Activated CD4-positive, alpha-beta T cell treated with anti-CD3 and anti-CD28 coated beads, Interleukin-2, amount 10 ng/mL, durations not matched to agents 7 days and 5 days (primary cell): ENCODE measurements at places on chromosomes 12 and 14. TPM values are rescaled to one million over a fixed set of nuclear protein-coding genes. Genes with fewer than 3 reads are reported as not detected.

DNA sequence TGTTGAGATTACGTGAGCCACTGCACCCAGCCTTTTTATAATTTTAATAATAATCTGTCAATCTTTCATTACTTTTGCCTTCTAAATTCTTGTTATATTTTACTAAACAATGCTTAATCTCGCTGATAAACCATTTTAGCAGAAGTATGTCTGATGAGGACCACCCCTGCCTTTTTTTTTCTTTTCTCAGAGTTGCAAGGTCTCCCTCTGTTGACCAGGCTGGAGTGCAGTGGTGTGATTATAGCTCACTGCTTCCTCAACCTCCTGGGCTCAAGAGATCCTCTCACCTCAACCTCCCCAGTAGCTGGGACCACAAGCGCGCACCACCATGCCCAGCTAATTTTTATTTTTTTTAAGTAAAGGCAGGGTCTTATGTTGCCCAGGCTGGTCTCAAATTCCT is 118.6 kb upstream of the DNM1L start:
- DNase-seq, result no peak

DNA sequence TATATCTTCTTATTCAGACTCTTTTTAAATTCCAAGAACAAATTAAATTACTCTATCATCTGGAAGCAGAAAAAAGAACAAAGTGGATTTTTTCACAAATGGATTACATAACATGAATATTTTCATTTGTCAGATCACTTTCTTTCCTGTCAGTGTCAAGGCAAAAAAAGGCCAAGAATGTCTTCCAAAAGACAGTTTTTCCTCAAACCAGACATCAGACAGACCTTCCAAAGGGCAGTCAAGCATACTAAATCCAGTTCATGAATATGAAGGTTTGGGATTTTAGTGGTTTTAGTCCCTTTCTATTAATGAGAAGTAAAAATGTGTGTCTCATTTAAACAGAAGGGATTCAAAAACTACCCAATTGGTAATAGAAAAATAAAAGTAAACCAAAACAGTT is 336.0 kb downstream of the CEP128 start:
- no peak for DNase-seq

- DNase-seq, result peak; percentile 65
Observed at GRCh38 chr14:106039400-106039799, 513.0 kb downstream of the TMEM121 start.

DNA sequence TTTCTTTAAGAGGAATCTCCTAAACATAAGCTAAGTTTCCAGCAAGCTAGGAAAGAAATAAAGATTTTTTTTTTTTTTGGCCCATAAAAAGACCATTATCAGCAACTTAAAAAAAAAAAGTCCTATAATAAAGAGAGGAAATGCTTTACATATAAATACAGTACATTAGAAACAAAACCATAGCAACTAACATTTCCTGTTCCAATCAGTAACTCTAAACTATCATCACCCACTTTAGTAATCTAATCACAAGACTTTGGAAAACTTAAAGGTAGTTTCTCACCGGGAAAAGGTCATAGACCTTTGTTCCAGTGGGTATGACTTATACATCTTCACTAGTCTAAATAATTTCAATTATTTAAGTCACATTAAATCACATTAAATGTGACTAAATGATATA is 11.1 kb downstream of the SPTSSA start:
- DNase-seq, result no peak

DNA sequence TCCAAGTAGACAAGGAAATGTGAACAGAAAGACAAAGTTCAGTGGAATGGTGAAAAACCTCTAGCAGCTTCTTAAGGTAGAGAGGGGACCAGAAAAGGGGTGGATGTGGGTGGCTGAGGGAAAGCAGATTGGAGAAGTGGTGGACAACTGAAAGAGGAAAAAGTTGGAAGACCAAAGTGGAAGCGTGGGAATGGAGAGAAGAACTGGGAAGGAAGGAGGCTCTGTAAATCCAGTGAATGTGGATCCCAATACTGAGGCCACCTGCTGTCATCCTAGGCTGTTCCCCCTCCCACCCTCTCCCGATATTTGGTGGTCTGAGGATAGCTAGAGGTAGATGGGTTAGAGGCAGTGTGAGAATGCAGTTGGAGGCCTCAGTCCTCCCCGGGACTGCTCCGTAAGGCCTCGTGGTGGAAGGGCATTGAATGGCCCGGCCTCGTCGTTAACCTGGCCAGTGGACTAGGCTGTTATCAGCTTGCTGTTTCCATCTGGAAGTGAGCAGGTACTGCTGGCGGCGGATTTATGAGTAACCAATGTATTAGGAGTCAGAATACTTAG is 822 bp upstream of the POU6F1 start:
- no peak for DNase-seq

DNA sequence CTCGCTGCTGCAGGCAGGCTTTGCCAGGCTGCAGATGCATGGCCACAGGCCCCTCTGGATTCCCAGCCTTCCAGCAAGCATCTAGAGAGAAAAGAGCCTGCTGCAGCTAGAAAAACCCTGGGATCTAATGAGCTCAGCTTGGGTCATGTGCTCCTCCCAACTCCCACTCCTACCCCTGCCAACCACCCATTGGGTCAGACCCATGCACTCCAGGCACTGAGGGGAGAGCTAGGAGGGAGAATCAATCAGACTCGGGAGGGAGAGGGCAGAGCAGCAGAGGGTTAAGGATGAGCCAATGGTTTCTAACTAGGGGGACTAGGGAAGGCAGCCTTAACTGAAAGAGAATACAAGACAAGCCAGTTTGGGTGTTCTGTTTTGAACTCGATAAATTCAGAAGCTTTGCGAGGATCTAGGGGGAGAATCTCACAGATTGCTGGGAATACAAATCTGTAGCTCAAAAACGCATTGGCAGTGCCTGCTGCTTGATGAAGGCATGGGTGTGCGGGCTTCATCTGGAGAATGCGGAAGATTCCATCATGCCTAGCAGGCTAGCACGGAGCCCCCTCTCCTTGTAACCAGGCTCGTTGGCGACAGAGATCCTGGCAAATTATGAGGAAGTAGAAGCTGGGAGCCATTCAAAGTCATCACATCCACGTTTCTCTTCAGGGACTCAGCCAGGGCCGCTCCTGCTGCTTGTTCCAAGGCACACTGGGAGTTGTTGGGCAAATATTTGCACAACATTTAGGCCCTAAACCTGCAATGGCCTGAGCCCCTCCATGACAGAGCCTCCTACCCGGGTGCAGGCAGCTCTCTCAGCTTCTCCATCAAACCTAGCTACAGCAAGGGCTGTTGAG is 56.4 kb downstream of the VCPKMT start:
- no peak for DNase-seq

DNA sequence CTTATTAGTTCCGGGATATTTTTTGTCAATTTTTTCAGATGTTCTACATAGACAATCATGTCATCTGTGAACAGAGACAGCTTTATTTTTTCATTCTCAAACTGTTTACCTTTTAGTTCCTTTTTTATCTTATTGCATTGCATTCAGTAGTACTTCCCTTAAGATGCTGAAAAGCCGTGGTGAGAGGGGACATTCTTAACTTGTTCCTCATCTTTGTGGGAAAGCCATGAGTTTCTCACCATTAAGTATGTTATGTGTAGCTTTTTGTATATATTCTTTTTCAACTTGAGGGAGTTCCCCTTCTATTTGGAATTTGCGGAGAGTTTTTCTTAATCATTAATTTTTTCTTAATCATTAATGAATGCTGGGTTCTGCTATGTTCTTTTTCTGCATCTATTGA is 1727.1 kb upstream of the SEL1L start:
- no peak for DNase-seq

DNA sequence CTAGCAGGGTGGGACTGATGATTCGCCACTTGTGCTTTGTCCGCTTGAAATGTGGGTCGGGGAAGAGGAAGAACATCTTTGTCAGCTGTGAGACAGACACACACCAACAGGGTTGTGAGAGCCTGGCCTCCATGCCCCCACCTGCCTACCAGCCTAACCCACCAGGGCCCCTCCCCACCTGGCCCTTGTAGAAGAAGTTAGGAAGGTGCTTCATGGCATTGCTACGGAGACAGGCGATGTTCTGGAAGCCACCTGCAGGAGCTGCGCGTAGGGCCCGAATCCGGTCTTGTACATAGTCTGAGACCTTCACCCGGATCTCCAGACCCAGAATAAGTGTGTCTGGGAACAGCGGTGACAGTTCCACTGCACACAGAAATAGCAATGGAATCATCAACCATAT is 2.3 kb downstream of the METTL1 start:
- DNase-seq, result no peak

- peak; percentile 80 for DNase-seq
Observed at GRCh38 chr14:91418387-91419043, 895 bp upstream of the CCDC88C start.

- no peak for DNase-seq
Observed at GRCh38 chr14:55381040-55381439, 30.6 kb downstream of the ATG14 start.

DNA sequence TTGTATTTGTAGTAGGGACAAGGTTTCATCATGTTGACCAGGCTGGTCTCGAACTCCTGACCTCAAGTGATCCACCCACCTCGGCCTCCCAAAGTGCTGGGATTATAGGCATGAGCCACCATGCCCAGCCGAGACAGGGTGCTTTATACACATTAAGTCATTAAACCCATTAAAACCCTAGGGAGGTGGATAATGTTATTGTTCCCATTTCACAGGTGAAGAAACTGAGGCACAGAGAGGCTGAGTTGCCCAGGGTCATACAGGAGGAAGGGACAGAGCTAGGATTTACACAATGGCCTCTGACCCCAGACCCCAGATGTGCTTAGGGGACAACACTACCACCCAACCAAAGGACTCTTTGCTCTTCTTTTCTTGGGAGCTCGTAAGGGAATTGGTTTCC is 51.0 kb upstream of the RIN3 start:
- no peak for DNase-seq

DNA sequence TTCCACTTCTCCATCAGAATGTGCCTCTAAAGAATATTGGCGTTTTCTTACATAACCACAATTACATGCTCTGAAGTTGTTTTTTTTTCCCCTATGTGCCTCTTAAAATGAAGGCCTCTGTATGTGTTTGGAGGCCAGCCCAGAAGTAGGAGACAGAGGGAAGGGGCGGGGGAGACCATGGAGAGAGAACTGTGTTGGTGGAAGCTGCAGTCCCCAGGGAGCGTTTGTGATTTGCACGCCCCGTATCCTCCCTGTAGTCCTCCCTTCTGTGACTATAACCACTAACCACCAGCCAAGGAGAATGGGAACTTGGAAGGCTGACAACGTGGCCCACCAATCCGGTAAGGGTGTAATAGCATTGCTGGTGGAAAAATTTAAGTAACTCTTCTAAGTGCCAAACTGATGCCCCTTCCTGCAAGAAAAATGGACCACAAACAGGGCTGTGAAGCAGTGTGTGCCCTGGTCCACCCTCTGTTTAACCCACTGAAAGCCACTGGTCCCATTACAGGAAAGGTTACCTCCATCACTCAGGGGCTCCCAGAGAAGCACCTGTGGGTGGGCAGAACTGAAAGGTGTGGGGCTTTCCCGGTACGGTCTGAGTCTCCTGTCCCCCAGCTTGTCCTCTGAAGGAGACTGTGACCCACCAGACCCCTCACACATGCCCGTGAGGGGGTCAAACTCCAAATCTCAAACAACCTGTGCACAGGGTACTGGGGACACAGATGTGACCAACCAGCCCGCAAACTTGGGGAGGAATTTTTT is 36.8 kb downstream of the CCDC88C start:
- no peak for DNase-seq

- no peak for DNase-seq
Observed at GRCh38 chr12:102533483-102534215, 53.3 kb upstream of the IGF1 start.

- peak; percentile 98 for DNase-seq
Observed at GRCh38 chr12:123633379-123634141, at the start of the genes EIF2B1 and GTF2H3. Gene EIF2B1 (minus strand): TSS chr12:123633686. CDS start chr12:123633557, 129 bp downstream. Gene GTF2H3 (plus strand): TSS chr12:123633829. CDS start chr12:123633860, 31 bp downstream.

DNA sequence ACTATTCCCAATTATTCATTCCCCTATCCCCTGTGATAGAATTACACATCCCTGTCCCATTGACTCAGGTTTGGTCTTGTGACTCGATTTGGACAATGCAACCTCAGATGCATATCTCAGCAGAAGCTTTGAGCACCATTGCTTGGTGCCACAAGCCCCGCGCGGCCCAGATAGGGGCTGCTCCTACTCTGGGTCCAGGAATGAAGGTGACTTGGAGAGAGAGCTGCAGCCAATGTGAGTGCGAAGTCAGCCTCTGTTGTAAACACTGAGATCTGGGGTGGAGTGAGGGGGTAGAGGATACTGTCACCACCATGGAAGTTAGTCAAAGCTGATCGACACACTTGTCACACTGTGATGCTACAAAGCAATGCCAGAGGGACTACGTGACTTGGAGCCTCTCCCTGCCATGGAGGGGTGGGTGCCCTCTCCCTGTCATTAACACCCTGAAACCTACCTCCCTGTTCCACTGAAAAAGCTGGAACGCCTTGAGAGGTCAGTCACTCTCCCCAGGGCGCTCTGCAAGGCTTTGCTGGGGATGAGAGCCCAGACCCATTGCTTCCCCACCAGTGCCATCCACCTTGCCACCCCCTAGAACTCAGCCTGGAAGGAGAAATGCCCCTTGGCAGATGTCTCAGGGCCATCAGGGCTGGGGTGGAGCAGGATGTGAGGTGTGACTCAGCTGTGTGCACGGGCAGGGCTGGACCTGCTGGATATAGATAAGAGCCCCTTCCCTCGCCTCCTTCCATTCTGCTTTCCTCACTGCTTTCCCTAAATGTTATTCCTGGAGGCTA is 6.6 kb upstream of the PLEK2 start:
- DNase-seq, result no peak

GRCh38 chr12:95648990-95649791 is 97.9 kb upstream of the USP44 start:
- no peak for DNase-seq

KRT8 gene
- total RNA-seq, result 0.57 TPM

ZDHHC22 gene
- total RNA-seq, result not detected

DERA gene
- 31.3 TPM for total RNA-seq

ARMH4 gene
- 0.07 TPM for total RNA-seq

POU6F1 gene
- 6.3 TPM for total RNA-seq

GPR162 gene
- total RNA-seq, result 0.29 TPM

SIX6 gene
- total RNA-seq, result not detected

CLEC4D gene
- not detected for total RNA-seq
